ENCODE measurements at places on chromosomes 5 and 9. TPM values are rescaled to one million over a fixed set of nuclear protein-coding genes. Genes with fewer than 3 reads are reported as not detected.
A peak's percentile ranks its signal among the peaks of the same experiment; 100 is the strongest.

DNA sequence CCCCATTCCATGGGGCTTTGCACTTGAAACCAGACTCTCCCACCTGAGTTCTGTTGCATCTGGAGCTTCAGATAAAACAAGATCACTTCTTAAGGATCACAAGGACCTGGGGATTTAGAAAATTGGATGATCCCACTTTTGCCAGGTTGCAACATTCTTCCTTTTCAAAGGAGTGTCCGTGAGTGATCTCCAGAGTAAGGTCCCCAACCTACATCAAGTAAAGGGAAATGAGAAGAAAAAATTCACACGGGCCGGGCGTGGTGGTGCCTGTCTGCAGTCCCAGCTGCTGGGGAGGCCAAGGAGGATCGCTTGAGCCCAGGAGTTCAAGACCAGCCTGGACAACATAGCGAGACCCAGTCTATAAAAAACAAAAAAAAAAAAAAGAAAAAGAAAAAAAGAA, 41.2 kb upstream of the COL5A1 start:
- no peak for DNase-seq

- DNase-seq: peak; percentile 99
Observed at GRCh38 chr5:10590226-10590999, 26.5 kb downstream of the ANKRD33B start.

GRCh38 chr9:124567362-124567761, 60.2 kb upstream of the NR5A1 start:
- DNase-seq: no peak

DNA sequence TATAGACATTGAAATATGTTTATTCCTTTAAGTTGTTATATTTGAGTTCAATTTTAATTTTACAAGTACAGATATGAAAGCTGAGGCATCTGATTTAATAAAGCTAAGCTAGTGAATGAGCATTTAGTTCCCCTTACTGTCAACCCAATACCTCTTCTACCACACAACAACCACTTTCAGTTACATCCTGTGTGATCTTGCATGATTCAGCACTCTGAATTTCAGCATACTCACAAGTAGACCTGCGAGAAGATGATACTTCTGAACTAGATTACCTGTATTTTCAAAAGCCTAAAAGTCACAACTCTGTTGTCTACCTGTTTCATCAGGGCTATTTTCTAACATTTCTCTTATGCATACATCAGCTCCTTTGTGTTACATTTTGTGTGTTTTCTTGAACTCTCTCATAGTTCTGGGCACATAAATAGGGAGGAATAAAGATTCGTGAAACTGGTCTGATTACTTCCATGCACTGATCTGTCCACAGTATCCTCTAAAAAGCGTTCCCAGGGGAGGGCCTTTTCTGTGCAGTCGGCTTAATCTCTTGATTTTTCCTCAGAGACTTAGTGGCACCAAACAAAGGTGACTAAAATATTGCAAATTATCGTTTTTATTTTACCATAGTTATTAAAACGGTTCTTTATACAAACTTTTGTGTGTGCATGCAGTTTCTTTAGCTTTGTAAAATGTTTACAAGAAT, 2025.5 kb upstream of the NUDT12 start:
- peak; percentile 2 for DNase-seq

DNA sequence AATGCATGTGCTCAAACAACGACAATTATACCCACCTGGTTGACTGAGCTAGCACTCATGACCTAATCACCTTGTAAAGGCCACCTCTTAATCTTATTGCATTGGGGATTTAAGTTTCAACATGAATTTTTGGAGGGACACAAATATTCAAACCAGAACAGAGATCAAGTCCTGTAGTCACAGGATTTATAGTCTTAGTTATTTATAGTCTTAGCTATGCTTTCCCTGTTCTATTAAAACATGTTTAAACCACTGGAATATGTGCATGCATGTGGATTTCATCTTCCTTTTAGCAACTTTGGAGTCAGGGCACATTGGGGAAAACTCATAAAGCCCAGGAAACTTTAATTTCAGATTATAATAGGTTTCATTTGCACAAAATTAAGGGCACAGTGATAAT, 26.7 kb downstream of the ANKDD1B start:
- DNase-seq: no peak

GRCh38 chr5:40365342-40366330, 314.1 kb upstream of the PTGER4 start:
- DNase-seq: no peak

- DNase-seq: no peak
Observed at GRCh38 chr9:97425336-97425972, 13.6 kb downstream of the TDRD7 start.

The SIMC1 gene
- total RNA-seq: 13.5 TPM

DNA sequence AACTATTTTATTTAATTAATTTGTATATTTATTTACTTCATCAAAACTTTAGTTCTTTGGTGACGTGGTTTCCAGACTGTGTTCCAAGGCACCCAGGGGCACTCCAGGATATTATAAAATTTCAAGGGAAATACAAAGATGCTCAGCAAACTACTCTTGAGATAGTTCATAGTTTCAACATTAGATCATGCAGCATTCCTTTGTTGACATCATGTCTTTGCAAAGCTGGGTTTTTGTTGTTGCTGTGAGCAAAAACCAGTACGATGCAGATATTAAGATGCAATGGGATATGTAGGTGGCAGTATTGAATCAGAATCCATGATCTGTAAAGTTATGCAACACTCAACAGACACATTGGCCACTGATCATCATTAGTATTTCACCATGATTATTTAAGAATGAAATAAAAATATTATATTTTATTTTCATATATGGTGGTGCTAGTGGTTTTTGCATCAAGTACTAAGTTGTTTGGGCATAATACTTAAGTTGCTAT, 219.7 kb downstream of the ADCY2 start:
- DNase-seq: no peak

- no peak for DNase-seq
Observed at GRCh38 chr5:18010053-18010452, 375.8 kb downstream of the TAF11L14 start.

The SVEP1 gene
- 1.2 TPM for total RNA-seq

GRCh38 chr5:2883771-2884170, 132.3 kb upstream of the IRX2 start:
- DNase-seq: no peak

DNA sequence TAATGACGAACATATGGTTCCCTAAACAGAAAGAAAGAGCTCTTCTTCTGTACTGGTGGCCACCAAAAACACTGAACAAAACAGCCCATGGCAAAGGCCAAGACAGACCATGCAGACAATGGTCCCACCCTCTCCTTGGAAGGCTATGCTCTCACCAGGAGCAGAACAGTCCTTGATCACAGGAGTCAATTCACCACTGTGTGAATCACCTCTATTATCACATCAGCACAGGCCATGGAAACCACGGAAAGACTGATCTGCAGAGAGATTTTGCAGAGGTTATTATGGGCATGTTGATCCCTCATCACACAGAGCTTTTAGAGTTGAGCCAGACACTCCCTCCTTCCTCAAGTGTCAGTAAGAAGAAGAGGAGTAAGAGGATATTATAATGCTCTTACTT, 134.0 kb upstream of the RASEF start:
- peak; percentile 34 for DNase-seq

- DNase-seq: peak; percentile 1
Observed at GRCh38 chr9:63859475-63860215, 1425.4 kb downstream of the FOXD4L5 start.

The TAF11L6 gene
- not detected for total RNA-seq

DNA sequence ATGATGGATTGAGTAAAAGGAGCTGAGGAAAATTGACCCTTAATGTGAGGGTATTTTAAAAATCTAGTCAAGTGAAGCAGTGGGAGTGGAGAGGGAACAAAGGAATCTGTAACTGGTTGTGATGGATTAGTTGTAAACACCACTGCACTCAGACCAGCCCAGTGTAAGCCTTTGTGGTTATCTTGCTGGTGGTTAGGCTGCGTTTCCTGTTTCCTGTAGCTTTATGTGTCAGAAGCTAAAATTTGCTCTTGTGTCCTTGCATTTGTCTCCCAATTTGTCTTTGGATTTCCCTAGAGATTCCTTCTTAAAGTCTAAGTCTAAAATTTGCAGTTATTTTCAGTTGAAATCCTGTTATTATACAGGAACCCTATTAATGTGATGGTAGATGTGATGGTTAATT, 6.3 kb downstream of the IFNA21 start:
- peak; percentile 67 for DNase-seq

- peak; percentile 54 for DNase-seq
Observed at GRCh38 chr5:112109331-112110007, 309.6 kb downstream of the EPB41L4A start.

The KLHL3 gene
- 2.2 TPM for total RNA-seq

- no peak for DNase-seq
Observed at GRCh38 chr9:121816449-121816817, 165.0 kb downstream of the DAB2IP start.

DNA sequence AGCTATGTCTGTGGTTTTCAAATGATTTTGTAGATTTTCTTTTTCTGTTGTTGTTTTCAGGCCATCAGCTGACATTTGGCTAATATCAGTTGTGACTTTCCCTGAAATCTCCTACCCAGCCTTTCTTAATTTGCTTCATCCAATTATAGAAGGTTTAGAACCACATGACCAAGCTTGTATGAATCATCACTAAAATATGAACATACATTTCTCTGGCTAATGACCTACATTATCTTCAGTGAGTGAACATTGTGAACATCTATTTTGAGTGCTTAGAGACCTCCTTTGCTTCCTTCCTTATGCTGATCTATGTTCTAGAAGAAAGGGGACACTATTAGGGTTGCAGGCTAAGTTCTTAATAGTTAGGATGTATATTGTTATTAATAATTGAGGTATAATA, 532.5 kb downstream of the RAB3C start:
- peak; percentile 18 for DNase-seq

The OGN gene
- total RNA-seq: not detected

DNA sequence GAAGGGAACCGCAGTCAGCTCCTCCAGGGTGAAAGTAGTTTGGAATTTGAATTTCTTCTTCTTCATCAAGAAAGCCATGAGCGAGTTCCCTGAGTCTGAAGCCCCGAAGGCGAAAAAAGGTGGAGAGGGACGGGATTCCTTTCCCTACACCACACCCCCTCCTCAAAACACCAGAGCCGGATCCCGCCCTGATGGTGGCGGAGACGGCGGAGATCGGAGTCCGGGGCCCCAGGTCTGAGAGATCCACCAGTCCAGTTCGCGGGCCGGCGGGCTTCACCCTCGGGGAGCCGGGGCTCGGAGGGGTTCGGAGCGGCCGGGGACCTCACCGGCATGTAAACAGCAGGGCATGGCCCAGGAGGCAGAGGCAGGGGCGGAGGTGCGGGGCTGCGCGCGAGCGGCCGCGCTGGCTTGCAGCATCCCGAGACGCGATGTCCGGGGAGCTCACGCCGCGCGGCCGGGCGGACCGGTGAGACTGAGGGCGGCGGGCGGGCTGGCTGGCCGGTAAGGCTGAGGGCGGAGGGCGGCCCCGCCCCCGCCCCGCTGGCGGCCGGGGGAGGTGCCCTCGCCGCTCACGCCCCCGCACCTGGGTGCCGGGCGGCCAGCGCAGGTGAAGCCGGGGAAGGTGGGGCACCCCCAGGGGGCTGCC, 606 bp downstream of the EEIG1 start:
- DNase-seq: peak; percentile 38

GRCh38 chr9:111131211-111131610, 92.9 kb upstream of the LPAR1 start:
- peak; percentile 15 for DNase-seq

DNA sequence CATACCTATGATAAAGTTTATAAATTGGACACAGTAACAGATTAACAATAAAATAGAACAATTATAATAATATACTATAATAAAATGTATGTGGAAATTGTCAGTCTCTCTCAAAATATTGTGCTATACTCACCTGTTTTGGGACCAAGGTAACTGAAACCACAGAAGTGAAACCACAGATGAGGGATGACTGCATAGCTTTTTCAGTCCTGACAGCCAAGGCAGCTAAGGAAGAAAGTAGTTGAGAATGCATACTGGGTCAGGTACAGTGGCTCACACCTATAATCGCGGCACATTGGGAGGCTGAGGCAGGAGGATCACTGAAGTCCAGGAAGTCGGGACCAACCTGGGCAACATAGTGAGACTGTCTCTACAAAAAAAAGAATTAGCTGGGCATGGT, 8.9 kb downstream of the SRP19 start:
- DNase-seq: no peak

DNA sequence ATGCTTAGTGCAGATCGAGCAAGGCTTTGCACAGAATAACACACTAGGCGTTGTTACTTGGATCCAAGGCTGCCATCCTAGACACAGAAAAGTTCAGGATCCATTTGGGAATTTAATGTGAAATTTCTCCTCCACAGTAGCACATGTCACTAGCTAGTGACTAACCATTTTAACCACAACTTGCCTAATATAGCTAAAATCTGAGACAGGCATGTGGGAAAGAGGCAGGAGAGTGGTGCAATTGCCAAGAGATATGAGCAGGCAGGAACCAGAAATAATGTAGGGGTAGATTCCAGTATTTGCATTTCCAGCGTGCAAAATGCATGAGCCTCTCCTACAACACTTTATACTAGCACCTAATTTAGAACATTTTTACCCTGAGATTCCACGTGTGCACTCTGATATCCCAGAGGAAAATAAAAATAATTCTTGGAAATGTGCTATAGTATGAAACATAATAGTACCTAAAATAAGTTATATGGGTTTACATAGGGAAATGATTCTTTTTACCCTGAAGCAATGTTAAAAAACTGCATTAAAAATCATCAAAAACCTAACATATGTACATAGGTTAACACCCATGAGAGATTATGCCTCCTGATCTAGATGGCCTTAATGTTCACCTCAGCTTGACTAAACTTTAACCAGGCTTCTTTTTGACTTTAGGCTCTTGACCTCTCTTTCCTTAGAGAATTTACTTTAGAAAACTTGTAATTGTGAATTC, 1230.6 kb upstream of the NUDT12 start:
- DNase-seq: peak; percentile 59

The RNF14 gene
- total RNA-seq: 78.2 TPM

DNA sequence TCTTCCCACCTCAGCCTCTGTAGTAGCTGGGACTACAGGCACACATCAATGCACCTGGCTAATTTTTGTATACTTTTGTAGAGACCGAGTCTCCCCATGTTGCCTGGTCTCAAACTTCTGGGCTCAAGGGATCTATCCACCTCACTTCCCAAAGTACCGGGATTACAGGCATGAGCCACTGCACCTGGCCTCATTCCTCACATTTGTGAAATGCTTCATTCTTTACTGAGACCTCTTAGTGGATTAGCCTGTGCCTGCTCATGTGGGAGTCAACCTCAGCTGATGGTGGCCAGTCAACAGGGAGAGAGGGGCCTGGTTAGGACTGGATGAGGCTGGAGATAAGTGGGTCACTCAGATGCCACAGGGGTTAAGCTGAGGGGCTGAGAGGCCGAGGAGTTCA, 37.3 kb upstream of the CLK4 start:
- no peak for DNase-seq

- DNase-seq: peak; percentile 65
Observed at GRCh38 chr9:124697326-124698200, 73.5 kb downstream of the NR6A1 start.

GRCh38 chr5:140055152-140055551, 12.1 kb upstream of the NRG2 start:
- DNase-seq: no peak

The RASGEF1C gene
- total RNA-seq: not detected

The ZNF79 gene
- 6.0 TPM for total RNA-seq

The SMU1 gene
- total RNA-seq: 30.6 TPM
